ENCODE measurements at places on chromosomes 3 and 15. TPM values are rescaled to one million over a fixed set of nuclear protein-coding genes. Genes with fewer than 3 reads are reported as not detected.

- DNase-seq = no peak
Observed at GRCh38 chr3:176816937-176817336, 380.3 kb downstream of the TBL1XR1 start.

DNA sequence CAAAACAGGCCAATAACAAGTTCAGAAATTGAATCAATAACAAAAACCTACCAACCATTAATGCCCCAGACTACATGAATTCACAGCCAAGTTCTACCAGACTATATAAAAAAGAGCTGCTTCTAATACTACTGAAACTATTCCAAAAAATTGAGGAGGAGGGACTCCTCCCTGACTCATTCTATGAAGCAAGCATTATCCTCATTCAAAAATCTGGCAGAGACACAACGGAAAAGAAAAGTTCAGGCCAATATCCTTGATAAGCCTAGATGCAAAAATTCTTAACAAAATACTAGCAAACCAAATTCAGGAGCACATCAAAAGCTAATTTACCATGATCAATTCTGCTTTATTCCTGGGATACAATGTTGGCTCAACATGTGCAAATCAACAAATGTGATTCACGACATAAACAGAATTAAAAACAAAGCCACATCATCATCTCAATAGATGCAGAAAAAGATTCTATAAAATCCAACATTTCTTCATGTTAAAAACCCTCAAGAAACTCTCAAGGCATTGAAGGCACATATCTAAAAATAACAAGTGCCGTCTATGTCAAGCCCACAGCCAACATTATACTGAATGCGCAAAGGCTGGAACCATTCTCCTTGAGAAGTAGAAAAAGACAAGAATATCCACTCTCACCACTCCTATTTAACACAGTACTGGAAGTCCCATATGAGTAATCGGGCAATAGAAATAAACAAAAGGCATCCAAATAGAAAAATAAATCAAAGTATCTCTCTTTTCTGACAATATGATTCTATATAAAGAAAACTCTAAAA is 573.6 kb upstream of the GRM7 start:
- no peak for DNase-seq

GRCh38 chr15:41921639-41922038 is 27.8 kb upstream of the SPTBN5 start:
- no peak for DNase-seq

DNA sequence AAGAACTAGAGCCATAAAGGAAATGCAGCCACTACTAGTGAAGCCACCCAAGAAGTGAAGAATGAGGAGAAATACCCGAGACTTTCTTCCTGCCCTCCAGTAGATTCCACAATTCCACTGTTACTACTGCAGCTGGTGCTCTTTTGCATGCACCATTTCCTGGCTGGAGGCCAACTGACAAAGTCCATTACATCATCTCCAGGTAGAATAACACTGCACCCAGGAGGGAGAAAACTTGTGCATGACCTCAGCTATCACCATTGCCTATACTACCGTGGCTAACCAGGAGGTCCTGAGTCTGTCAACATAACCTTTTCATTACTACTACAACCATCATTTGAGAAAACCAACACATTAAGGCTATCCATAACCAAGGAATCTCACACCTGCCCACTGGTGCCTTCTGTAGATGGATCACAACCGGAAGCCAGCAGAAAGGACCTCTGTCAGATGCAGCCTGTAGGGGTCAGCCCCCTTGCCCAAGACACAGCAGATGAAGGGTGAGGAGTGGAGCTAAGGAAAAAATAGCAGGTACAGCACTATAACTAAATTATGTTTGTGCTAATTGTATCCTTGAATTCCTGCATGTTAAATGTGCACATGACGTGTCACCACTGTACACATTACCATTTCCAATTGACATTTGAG is 200.8 kb upstream of the C2CD4B start:
- DNase-seq = no peak

GRCh38 chr3:49872801-49873281 is 3.1 kb upstream of the CAMKV start:
- no peak for DNase-seq

DNA sequence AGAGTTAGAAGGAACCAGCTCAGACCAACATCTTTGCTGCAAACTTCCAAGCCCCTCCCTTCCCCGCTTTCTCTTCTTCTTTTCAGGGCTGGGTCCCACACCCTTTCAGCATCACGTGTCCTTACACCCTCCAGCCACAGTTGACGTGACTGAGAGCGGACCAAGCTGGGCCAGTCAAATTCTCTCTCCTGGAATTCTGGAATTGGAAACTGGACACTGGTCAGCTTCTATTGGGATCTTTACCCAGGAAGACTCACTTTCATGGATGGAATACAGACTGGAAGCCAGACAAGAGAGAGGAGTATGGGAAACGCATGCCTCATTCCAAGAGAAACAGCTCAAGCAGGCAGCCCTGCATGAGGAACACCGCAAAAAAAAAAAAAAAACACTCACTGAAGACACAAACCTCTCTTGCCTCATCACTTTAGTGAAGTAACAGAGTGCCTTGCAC is 12.4 kb upstream of the TPM1 start:
- no peak for DNase-seq

- no peak for DNase-seq
Observed at GRCh38 chr3:46110701-46111493, 83.6 kb upstream of the XCR1 start.

- peak; percentile 16 for DNase-seq
Observed at GRCh38 chr15:80093854-80094418, 34.5 kb downstream of the ZFAND6 start.

DNA sequence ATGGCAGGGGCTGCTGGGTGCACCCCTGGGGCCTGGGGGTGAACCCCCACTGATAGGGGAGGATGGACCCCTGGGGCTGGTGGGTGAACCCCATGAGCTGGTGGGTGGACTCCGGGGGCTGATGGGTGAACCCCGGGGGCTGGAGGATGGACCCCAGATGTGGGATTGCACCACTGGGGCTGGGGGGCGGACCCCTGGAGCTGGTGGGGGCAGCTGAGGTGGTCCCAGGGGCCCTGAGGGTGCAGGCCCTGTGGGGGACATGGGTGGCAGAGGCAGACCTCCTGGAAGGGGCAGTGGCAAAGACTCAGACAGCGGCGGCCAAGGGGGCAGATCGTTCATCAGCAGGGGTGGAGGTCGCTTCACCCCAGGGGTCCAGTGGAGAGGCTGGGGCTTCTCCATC is 17.4 kb upstream of the TXNRD3 start:
- no peak for DNase-seq

DNA sequence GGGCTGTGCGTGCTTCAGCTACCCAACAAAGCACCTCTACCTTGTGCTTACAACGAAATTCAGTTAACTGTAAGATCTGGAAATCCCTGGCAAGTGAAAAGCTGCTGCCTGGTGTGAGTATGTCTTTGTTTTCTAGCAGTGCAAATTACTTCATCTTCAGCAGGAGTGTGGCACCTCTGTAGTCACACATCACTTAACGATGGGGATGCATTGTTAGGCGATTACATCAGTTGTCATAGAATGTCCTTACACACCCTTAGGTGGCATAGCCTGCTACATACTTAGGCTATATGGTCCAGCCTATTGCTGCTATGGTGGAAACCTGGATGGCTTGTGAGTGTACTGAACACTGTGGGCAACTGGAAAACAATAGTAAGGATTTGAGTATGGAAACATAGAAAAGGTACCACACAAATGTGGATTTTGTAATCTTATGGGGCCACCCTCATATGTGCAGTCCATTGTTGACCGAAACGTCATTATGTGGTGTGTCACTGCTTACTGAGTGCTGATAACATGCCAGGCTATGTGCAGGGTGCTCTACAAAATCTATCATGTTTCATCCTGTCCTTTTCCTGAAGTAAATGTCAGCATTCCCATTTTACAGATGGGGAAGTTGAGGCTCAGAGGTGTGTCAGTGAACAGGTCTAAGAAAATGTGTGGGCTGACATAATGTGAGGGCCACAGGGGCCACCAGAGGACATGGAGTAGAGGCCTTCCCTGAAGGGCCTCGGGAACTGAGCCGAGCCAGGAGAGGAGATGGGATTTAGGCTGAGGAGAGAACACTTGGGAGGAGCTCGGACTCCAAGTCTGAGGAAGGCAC is 173.5 kb downstream of the VGLL4 start:
- DNase-seq = no peak

Gene ANKRD63
- total RNA-seq = not detected

Gene GOLGA6D
- not detected for total RNA-seq

Gene CLRN1
- not detected for total RNA-seq

Gene TM4SF18
- not detected for total RNA-seq

Gene PLA2G4E
- not detected for total RNA-seq
